ENCODE measurements at places on chromosomes 3 and 15. TPM values are rescaled to one million over a fixed set of nuclear protein-coding genes. Genes with fewer than 3 reads are reported as not detected.
A peak's percentile ranks its signal among the peaks of the same experiment; 100 is the strongest.

VWA5B2 gene
- not detected for polyA plus RNA-seq

DNA sequence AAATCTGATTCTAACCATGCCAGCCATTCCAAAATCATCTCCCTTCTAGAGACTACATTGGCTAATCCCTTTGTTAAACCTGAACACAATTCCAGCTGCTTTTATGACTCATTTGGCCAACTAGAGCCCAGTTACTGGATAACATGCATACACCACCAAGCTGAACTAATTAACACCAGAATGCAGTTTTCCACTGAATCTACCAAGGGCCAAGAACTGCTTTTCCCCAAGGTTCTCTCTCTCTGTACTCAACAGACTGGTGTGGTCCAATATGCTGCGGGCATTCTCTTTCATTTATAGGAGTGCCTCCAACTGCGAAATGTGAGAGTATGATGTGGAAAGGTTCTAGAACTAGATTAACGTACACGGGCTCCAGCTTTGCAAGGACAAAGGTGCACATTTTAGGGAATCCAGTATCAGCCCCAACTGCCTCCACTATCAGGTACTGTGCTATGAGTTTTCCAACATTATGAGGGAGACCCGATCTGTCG lies 1.5 kb downstream of the CHSY1 start:
- DNase-seq: no peak

- no peak for DNase-seq
These were observed 187.9 kb downstream of the GHSR start for GRCh38 chr3:172260381-172260780.

- no peak for DNase-seq
These were observed 15.2 kb downstream of the NRROS start for GRCh38 chr3:196654735-196655090.

DNA sequence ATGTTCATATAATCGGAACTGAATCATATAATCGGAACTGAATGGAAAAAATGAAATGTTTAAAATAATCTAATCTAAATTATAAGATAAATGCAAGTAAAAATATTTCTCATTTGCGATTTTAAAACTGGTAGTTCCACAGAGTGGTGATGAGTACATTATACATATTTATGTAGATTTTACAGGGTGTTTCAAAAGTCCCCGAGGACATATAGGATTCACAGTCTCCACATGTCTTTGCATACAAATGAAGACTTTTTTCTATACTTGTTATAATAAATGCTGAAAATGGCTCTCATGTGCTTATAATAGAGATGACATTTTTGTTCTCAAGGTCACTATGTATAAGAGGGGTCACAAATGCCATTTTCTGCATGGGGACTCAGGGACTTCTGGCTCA lies 139.5 kb downstream of the PEX5L start:
- DNase-seq: no peak

DNA sequence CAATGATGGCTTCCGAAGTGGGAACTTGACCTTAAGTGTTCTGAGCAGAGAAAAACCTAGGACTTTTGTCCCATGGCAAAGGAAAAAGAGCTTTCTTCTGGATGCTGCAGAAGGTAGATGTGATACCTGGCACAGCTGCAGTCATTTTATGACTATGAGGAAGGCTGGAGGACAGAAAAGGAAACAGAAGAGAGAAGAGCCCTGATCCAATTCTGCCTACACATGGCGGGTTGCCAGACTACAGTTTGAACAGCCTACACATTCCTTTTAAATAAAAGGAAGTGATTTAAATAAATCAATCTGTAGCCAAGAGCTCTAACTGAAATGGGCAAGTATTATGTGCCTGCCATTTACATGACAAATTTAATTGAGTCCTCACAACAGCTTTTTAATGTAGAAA lies 43.6 kb upstream of the CHRNB4 start:
- no peak for DNase-seq

GRCh38 chr15:80970018-80970657 lies 19.5 kb downstream of the MESD start:
- DNase-seq: peak; percentile 53

IGDCC3 gene
- 0.07 TPM for polyA plus RNA-seq

DNA sequence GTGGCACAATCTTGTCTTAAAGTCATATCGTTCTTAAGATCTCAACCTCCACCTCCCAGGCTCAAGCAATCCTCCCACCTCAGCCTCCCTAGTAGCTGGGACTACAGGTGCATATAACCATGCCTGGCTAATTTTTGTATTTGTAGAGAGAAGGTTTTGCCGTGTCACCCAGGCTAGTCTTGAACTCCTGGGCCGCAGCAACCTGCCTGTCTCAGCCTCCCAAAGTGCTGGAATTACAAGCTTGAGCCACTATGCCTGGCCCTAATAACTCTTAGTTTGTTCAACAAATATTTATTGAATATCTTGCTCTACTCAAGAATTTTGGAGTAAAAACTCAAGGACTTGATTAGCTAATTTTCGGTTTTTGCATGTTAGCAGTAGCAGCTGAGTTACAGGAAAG lies 19.4 kb upstream of the EDEM1 start:
- DNase-seq: no peak

OIP5 gene
- 0.19 TPM for polyA plus RNA-seq

CACNA2D3 gene
- 18.8 TPM for polyA plus RNA-seq

DNA sequence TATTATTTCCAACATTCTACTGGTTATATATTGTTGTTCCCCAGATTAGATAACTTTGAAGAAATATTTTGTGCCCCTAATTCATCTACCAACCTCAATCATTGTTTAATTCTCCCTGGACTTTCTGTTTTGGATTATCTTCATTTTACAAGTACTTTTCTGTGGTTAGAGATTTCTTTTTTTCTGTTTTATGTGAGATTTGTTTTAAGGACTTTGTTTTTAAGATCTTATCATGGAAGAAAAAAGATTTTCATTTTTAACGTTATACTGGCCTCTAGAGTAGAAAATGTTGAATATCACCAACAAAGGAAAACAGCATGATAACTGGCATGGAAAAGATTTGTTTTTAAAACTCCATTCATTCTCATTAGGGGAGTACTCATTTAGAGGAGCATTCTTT lies 210.9 kb upstream of the KCNMB2 start:
- no peak for DNase-seq

DNA sequence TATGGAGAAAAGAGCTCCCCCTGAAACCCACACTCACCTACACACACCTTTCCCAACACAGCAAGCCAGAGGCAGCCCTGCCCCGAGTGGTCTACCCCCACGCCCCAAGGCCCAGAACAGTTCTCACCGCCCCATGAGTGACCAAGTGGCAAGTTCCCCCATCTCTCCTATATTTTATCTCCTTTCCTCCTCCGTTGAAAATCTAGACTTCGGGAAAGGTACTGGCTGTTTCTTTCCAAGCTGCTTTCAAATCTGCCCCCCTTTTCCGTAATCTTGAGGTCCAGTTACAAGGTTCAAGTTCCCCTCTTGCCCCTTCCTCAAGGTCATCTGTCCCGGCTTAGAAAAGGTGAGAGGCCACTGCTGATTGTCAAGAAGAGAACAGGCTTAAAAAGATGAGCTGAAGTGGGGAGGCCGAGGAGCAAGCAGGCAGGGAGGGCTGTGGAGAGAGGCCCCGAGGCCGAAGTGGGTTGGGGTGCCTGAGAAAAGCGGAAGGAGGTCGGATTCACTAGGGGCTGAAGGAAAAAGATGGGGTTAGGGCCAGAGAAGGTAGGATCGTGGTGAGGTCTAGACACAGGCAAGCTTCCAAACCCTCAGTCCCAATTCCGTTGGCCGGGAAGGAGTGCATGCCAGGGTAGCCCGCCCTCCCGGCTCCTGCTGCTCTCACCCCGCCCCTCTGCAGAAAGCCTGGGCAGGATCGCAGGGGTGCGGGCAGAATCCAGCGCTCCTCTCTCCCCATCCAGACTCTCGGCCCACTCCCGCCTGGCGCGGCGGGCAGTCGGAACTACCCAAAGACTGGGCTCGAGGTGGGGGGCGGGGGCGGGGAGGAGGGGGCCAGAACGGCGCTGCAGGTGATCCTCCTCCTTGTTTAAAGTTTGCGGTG lies 1.7 kb downstream of the SEMA5B start:
- DNase-seq: peak; percentile 43

ZBED2 gene
- polyA plus RNA-seq: not detected

GRCh38 chr3:177174607-177175170 lies 22.6 kb downstream of the TBL1XR1 start:
- DNase-seq: no peak

DNA sequence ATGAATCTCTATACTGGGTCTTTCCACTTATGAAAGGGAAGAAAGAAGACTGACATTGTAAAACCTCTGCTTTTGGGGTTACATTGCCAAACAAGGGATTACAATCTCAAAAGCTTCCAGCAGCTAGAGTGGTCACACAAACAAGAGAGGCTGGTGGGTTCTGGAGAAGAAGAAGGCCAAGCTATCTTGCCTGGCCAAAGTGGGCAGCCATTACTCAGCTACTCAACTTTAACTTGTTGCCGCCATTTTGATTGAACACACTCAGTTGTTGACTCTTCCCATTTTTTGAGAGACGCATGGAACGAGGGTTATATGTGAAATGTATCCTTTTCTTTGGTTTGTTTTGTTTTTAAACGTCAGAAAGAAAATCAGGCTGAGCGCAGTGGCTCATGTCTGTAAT lies 50.9 kb downstream of the BHLHE40 start:
- no peak for DNase-seq

MST1R gene
- polyA plus RNA-seq: 2.5 TPM

GRCh38 chr15:27065785-27066184 lies 94.8 kb downstream of the GABRG3 start:
- no peak for DNase-seq

TMEM108 gene
- 0.49 TPM for polyA plus RNA-seq

- DNase-seq: no peak
These were observed 65.3 kb downstream of the OXNAD1 start for GRCh38 chr3:16330351-16330750.

DNA sequence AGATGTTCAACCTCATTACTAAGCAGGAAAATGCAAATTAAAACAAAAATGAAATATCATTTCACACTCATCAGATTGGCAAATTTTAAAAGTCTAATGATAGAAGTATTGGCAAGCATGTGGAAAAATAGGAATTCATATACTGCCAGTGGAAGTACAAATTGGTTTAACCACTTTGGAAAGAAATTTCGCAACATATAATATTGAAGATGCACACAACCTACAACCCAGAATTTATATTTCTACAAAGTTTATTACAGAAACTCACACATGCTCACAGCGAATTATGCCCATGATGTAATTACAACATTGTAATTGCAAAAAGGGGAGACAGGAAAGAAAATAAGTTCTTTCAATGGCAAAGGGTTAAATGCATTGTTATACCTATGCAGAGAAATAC lies 324.1 kb downstream of the IGSF11 start:
- DNase-seq: no peak
